ENCODE measurements at places on chromosomes 1 and 21.

GRCh38 chr1:36984026-36984425, 50.3 kb downstream of the GRIK3 start:
- no peak for DNase-seq

GRCh38 chr1:185373813-185374529, 56.9 kb upstream of the IVNS1ABP start:
- no peak for DNase-seq

- DNase-seq, result no peak
These were observed 5.7 kb upstream of the TNFRSF8 start for GRCh38 chr1:12057382-12057781.

DNA sequence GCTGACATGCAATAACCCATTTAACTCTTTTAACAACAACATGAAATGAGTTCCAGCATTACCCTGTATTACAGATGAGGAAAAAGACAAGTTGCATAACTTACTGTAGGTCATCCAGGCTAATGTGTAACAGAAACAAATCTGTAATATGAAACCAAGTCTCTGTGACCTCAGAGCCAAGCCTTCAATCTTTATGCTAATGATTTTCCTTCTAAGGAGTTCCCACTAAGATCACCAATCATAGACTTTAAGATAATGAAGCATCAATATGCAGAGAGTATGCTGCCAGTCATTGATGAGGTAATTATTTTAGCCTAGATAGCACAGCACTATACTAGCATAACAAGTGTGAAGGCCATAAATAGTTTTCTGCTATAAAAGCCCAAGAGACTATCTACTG, 35.6 kb upstream of the RNPC3 start:
- no peak for DNase-seq

- no peak for DNase-seq
These were observed 31.9 kb downstream of the MAP10 start for GRCh38 chr1:232837087-232837486.

GRCh38 chr1:165062346-165062745, 294.2 kb downstream of the LMX1A start:
- no peak for DNase-seq

DNA sequence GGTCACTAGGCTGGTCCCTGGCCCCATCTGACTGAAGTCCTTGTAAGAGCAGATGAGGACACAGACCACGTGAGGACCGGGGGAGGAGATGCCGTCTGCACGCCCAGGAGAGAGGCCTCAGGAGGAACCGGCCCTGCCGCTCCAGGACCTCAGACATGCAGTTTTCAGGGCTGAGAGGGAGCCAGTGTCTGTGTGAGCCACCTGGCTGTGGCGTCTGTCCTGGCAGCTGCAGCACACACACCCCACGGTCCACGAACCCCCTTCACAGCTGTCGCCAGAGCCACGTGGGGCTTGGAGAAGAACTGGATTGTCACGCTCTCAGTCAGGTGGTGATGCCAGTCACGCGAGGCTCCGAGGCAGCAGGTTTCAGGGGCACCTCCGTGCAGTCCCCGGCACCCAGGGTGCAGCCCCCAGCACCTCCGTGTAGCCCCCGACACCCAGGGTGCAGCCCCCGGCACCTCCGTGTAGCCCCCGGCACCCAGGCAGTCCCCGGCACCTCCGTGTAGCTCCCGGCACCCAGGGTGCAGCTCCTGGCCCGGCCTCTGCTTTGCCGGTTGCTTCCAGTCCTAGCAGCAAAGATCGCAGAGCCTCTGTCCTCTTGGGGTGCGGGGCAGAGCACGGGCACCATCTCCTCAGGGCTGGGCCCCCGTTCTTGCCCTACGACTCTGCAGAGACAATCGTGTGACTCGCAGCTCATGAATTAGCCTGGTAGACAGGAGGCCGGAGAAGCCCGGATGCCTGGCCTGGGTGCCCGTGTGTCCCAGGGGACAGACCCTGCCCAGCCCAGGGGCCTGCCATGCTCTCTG, 19.0 kb upstream of the SUMO3 start:
- no peak for DNase-seq

- no peak for DNase-seq
These were observed 458 bp upstream of the KRTAP10-4 start for GRCh38 chr21:44572959-44573583.

DNA sequence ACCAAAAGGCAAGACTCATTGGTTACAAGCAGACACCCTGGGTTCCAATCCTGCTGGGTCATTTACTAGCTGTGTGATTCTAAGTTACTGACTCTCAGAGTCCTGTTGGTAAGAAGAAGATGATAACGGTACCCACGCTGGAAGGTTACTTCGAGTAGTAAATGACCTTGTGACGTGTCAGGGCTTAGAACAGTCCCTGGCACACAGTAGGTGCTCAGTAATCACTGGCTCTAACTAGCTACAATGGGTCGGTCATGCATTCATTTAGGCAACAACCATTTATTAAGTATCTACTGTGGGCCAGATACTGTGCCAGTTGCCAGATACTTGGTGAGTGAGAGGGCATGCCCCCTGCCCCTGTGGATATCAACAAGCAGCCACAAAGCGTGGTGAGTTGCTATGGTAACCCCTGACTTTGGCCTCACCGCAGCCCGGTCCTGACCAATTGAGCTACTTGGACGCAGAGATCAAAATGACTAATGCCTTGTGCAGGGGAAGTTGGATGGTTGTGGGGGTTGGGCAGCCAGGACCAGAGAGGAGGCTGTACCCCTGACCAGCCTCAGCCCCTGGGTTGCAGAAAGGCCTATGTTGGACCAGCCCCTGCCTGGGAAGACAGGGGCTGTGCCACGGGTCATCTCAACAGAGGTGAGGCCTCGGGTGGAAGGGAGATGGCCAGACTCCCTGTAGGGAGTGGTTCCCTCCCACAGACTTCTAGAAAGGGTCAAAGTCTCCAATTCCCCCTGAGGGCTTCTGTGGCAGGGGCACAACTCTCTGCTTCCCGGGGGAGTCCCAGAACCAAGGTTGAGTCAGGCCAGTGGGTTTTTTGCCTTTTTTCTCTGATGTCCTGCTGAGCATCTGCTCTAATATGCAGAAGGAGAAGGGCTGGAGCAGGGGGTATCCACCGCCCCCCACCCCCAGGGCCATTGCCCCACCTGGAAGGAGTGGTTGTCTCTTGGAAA, 16.0 kb downstream of the DHRS3 start:
- no peak for DNase-seq

- no peak for DNase-seq
These were observed 206.6 kb downstream of the PBX1 start for GRCh38 chr1:164765557-164765956.

DNA sequence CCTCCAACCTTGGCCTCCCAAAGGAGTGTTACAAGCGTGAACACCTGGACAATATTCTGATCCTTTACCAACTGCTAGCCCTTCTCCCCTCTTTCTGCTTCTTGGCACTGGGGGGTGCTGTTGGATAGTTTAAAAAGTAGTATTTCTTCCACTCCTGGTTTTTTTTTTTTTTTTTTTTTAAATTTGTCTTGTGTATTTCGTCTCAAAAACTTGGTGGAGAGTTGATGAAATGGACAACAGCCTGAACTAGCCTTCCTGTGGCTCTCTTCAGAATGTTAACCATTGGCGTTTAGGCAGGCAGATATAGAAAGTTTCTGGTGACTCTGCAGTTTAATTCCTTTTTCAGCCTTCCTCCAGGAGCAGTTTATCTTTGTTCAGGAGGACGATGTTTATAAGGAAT, 69.7 kb upstream of the USP24 start:
- DNase-seq, result no peak

DNA sequence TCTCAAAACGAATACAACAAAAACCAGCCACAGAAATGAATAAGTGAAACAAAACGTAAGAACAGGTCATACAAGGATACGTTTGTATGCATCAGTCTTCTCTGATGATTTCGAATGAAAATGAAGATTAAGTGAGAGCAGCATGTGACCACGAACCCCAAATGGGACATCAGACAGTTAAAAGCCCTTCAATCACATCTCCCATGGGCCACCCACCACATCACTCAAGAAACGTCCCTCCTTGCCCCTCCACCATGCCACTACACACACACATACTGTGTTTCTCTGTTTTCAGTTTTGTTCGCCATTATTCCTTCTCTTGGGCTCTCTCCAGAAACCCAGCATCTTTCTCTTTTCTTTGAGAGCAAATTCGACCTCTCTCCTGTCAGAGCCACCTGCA, 355.6 kb upstream of the KAZN start:
- no peak for DNase-seq

DNA sequence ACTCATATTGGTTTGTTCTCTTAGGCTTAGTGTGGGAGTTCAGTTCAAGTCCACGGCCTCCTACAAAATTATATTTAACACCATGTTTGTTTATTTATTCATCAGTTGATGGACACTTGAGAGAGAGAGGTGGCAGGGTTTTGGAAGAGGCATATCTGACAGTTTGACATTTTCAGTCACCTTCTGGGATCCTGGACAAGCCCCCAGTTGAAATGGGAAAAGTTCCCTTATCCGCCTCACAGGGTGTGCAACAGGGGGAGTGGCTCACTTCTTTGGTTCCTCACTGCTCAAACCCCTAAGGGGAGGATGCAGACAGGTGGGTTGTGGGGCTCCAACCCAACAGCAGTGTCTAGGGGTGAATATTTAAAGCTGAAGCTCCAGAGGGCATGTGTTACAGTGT, 52.3 kb upstream of the TNFSF18 start:
- DNase-seq, result no peak

DNA sequence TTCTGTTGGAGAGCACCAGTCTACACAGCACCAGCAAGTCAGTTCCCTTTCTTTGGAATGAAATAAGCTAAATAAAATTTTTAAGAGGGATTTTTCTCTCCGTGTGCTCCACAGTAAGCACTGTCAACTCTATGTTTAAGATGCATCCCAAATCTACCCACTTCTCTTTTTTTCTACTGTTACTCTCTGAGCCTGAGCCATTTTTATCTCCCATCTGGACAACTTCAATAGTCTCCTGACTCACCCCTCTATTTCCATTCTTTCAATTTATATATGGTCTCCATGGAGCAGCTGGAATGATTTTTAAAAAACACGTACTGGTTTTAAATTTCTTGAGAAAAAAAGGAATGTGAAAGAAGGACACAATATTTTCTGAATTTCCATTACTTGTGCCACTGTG, 24.7 kb upstream of the CCT8 start:
- DNase-seq, result no peak

- DNase-seq, result no peak
These were observed 151.5 kb downstream of the FCRL5 start for GRCh38 chr1:157400766-157401165.

DNA sequence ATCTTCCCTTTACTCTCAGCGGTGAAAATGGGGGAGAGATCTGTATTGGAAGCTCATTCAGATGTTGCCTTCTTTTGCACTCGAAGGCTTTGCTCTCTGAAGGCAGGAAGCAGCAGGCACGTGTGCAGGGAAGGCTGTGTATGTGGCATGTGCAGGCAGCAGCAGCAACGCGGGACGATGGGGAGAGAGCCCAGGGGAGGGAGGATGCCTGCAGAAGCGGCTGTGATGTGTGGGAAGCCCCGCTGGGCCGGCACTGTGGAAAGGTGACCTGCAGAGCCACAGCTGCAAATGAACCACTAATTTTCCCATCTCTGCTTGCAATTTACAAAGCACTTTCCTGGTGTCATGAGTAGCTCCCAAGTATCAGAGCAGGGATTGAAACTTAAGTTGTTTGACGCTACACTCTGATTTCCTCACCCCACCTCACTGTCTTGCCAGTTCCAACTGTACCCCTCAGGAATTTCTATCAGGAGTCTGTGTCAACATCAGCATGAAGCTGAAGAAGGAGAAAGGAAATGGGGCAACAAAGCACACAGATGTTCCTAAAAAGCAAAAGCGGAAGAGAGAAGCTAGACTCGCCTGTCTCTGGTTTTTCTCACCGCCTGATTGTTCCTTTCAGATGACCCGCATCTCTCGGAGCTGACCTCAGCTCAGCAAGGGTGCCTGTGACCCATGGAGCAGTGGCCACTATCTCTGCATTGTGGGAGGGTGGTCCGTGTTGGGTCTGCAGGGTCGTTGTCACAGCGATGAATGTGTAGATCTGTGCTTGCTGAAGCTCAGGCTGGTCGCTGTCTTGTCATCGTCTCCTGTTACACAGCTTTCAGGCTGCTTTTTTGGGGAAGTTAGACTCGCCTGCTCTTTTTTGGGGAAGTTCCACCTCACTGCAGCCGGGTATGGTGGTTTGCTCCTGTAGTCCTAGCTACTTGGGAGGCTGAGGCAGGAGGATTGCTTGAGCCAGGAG, 156.1 kb downstream of the KIF26B start:
- no peak for DNase-seq

- DNase-seq, result no peak
These were observed 4.8 kb downstream of the SIM2 start for GRCh38 chr21:36703626-36704280.

- DNase-seq, result no peak
These were observed 3.9 kb downstream of the S100A8 start for GRCh38 chr1:153387001-153387400.

DNA sequence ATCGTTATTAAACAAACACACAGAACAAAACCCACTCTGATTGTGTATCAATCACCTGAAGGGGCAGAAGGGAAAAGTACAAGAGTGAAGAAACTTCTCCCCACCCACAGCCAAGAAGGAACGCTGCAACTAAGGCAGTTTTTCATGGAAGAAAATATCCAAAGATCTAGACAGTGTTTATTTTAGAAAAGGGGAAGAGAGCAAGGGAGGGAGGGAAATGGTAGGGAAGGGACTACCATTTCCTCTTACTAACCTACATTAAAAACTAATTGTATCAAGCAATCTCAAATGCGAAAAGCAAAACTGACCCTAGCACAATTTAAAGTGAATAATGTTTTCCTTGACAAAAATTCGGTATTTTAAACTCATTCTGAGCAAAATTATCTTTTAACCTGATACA, 3.5 kb downstream of the NRIP1 start:
- DNase-seq, result no peak

GRCh38 chr1:15949453-15950245, 26.3 kb downstream of the ZBTB17 start:
- DNase-seq, result peak; percentile 66

- no peak for DNase-seq
These were observed 5.7 kb upstream of the CHD5 start for GRCh38 chr1:6185635-6186382.

GRCh38 chr1:156752843-156753482, 1.5 kb upstream of the HDGF start:
- no peak for DNase-seq

DNA sequence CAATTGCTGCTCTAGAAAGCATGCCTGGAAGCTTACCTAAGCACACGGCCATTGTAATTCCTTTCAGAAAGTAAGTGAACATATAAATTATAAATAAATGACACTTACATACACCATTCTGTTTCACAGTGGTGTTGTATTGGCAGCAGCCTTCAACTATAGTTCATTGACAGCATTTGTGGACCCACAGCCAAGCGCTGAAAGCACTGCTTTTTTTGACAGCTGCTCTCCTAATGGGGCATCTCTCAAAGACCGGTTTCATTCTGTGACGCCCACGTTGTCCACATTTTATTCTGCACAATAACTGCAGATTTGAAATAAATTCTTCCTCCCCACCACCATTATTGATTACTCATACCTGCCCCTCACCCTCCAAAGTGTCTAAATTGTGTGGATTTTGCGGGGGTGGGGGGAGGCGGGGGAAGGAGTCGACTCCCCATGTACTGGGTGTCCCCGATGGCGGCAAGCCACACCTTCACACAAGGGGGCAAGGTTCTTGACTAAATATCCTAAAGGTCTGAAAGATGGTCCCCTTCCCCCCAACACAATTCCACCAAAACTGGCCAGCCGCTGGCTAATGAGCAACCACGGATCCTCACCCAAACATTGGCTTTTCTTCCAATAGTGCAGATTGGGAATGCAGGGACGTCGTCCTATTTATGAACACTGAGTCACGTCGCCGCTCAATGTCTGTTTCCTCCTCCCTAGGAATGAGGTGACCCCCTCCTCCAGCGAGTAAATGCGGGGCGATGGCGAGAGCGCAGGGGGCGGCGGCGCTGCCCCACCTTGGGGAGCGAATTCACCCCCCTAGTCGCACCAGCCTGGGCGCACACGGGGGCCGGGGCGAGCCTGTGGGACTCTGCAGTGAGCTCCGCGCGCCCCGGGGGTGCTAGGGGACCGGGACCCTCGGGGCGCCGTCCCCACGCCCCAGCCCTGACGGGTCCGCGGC, 960 bp downstream of the RCAN1 start:
- no peak for DNase-seq

Data from T-helper 2 cell (primary cell).